Nasal cavity respiratory epithelium epithelial cell of viscerocranial mucosa (primary cell): ENCODE measurements at places on chromosomes 5 and 9. TPM values are rescaled to one million over a fixed set of nuclear protein-coding genes. Genes with fewer than 3 reads are reported as not detected.

The THBS4 gene
- total RNA-seq, result 0.68 and 1.00 TPM in 2 replicates

The FGF10 gene
- total RNA-seq, result not detected in 2 replicates

The PLGRKT gene
- total RNA-seq, result 20.7 and 32.1 TPM in 2 replicates

The ADAMTSL1 gene
- total RNA-seq, result 0.14 and 0.68 TPM in 2 replicates
